ENCODE measurements at places on chromosomes 11 and 22.
A peak's percentile ranks its signal among the peaks of the same experiment; 100 is the strongest.

DNA sequence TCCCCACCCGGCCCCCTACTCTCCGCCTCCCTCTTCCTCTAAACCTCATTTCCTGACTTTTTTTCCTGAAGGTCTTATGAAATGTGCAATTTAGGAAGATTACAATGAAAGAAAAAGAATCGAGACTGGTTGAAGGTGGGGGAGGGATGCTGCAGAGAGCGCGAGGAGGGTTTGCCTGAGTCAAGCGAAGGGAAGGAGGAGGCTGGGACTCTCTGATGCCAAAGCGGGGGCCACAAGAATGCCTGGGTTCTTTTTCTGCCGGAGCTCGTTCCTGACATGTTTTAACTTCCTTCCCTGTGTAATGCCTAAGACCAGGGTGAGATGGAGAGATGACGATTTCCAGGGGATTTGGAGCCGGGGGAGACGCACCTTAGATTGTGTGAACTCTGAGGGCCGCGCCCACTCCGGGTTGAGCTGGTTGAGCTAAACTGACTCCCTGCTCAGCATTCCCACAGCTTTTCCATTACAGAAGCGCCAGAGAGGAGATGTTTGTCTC lies 270.5 kb upstream of the SORL1-AS1 start:
- no peak for DNase-seq

DNA sequence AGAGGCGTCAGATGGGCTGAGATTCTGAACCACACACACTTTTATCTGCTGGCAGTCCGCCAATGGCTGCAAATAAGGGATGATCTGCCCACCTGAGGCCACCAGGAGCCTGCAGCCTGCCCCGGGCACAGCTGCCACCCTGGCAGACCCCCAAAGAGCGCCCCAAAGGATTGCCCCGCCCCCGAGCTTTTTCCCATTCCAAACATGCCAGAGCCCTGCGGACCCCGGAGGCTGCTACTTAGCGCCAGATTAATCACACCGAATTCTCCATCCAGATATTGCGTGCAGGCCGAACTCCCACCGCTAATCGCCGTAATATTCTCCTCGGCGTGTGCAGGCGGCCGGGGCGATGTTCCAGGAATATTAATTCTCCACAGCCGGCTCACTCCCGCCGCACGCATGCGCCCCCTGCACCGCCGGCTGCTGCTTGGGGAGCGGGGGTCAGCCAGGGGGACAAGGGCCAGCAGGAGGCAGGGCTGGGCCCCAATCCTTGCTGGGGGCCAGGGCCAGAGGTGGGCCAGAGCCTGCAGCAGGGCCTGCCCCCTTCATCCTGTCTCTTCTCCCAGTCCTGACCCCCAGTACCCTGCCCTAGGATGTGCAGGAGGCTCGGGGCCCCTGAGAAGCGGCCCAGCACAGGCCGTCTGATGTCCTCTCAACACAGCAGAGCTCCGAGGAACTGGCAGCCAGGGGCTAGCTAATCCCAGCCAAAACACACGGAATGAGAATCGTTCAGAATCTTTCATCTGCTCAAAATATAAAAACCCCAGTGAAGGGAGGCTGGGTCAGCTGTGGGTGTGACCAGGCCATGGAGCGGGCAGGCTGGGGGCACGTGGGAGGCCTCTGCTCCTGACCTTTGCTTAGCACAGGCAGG lies 19.5 kb upstream of the TCF20 start:
- DNase-seq, result no peak

DNA sequence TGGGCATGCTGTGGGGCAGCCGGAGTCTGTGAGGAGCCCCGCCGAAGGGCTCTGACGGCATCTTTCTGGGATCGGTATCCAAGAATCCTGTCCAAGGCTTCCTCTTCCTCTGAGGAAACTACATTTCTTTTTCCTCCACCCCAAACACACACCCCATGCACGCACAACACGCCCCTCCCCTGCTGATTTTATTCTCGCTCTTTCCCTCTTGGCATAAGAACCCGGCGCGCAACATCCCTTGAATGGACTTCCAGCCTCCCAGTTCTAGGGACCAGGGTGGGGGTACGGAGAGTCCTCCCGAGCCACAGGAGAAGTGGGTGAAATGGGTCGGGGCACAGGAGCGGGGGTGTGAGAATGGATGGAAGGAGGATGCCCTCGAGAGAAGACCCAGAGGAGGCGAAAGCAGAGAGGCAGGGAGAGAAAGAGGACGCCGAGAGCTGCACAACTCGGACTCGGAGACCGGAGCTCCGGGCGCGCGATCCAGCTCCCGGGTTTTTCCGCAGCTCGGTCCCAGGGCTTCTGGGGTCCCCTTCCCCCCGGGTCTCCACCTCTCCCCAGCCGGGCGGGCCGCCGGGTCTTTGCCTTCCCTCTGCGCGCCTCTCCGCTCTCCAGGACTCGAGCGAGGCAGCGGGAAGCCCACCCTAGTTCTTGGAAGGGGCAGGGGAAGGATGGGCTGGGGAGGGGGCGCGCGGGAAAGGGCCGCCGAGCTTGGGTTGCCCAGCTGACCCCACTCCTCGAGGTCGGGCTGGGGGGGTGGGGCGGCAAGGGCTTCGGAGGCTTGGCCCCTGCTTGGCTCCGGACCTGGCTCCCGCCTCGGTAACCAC lies 1.5 kb upstream of the LARGE1 start:
- DNase-seq, result no peak

DNA sequence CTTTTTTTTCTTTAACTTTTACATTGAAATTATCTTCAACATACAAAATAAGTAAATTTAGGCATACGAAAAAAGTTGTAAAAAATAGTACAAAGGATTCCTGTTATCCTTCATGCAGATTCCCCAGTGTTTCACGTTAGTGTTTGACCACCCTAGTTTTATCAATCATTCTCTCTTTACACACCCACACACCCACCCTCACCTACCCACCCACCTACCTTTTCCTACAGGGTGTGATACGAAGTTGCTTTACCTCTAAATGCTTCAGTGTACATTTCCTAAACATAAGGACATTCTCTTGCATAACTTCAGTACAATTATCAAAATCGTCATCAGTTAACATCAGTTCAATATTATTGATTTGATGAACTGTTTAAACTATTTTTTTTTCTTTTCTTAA lies 37.0 kb downstream of the HIPK3 start:
- no peak for DNase-seq

DNA sequence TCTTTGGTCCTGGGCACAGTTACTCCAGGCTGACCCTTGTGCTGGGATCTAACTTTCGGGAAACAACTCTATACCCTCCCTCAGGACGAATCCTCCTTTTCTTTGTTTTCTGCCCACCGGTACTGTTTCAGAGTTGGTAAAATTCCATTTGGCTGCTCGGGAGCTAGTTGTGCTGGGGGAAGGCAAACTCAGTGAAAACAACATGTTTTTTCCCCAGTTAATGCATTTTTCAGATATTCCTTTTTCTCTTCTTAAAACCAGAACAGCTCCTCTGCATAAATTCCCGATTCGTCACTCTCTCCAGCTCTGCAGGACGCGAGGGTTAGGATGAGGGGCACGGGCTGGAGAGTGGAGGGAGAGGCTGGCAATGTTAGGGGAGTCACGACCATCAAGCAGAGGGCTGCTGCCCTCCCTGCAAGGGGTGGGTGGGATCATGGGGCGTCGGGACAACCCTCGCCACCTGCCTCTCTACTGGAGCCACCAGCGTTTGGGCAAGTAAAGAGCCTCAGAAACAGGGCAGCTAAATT lies 31.3 kb downstream of the LRRC10B start:
- DNase-seq, result no peak

GRCh38 chr22:22022947-22023534 lies 40.5 kb upstream of the TOP3B start:
- DNase-seq, result no peak

- DNase-seq, result peak; percentile 47
These were observed 1206.3 kb upstream of the CNTN5 start for GRCh38 chr11:97814325-97814959.

DNA sequence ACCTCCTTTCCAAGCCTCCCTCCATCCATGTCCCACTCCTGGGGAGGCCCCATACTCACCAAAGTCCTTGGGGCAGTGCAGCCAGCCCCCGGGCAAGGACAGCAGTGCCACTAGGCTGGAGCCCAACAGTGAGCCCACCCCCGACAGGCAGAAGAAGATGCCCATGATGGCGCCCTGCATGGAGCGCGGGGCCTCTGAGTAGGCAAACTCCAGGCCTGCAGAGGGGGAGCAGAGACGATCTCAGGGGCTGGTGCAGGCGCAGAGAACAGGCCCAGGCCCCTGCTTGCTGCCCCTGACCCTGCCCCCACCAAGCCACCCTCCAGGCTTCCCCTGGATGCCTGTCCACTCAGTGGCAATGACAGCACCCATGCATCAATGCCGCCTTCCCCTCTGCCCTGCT lies 13.6 kb downstream of the TMEM132A start:
- no peak for DNase-seq

DNA sequence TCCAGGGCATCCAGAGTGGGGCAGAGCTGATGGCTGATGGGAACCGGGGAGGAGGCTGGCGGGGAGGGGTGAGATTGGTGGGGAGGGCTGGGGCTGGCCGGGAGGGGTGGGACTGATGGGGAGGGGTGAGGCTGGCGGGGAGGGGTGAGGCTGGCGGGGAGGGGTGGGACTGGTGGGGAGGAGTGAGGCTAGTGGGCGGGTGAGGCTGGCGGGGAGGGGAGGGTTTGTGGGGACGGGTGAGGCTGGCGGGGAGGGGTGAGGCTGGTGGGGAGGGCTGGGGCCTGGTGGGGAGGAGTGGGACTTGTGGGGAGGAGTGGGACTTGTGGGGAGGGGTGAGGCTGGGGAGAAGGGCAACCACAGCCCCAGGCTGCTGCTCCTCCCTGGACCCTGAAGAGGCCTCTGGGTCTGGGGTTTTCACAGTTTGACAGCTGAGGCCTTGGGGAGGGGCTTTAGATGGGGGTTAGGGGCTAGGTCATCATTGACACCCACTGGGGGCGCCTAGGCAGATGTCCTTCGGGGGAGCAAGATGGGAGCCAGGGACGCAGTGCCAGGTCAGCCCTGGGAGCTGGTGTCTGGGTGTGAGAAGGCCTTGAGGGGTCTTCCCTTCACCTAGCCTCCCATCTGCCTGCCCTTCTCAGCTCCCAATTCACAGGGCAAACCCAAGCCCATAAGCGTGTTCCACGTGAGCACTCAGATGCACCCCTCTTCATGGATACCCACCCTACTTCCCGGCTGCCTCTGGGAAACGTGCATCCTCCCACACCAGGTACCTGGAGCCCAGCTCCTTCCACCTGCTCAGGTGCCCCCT lies 26.7 kb downstream of the PARVG start:
- no peak for DNase-seq

DNA sequence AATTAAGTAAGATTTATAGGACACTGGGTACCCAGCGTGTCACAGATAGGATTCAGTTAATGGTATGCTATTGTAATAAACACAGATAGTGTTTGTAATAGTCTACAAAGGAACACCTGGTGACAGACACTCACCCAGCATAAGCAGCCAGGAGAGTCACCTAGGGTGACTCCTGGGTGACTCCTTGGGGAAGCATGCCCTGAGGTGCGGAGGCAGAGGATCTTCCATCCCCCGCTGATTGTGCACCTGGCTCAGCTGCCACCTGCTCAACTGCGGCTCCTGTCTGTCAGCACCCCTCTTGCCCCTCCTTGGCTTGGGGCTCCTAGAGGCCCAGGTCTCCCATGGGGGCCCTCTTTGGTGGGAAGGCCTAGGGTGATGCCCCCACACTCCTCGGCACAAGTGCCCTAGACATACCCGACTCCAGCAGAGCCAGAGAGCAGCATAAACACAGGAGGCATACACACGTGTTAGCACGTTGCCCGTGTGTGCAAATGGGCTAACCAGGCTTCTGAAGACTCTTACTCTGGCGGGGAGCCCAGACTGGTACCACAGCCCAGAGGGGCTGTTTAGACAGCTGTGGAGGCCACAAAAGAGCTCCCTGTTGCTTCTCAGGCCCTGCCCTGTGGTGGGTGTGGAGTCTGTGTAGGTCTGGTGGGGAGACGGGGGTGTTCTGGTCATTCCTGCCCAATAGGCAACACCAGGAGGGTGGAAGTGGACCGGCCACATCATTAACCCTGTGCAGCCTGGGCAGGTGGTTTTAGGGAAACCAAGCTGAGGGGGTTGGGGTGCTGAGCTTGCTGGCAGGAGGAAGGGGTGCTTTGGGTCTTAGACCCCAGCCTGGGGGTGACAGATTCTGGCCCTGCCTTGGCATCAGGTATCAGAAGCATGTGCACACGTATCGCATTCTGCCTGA lies 3.0 kb downstream of the INPPL1 start:
- no peak for DNase-seq

- DNase-seq, result no peak
These were observed 17.1 kb upstream of the CSRP3 start for GRCh38 chr11:19218786-19219460.

DNA sequence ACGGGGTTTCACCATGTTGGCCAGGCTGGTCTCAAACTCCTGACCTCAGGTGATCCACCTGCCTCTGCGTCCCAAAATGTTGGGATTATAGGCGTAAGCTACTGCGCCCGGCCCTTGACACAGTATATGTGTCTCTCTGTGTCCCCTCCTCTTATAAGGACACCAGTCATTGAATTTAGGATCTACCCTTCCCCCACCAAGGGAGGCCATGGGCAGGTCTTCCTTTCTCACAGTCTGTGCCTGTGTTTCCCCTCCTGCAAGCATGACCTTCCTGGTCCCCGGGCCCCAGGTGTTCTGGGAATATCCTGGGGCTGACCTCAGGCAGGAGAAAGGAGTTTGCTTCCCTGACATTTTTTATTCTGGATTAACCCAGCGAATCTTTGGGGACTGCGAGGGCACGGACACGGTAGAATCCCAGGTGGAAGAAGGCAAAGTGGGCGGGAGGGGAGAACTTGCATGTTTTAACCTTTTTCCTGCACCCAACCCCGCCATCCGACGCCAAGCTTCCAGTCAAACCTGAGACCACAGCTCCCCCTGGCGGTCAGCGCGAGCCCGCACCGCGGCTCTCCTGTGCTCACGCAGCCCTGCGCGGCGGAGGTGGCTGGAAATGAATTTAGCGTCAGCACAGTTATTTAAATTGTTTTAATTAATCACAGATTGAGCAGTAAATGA lies 42.1 kb upstream of the ISX start:
- DNase-seq, result peak; percentile 50

DNA sequence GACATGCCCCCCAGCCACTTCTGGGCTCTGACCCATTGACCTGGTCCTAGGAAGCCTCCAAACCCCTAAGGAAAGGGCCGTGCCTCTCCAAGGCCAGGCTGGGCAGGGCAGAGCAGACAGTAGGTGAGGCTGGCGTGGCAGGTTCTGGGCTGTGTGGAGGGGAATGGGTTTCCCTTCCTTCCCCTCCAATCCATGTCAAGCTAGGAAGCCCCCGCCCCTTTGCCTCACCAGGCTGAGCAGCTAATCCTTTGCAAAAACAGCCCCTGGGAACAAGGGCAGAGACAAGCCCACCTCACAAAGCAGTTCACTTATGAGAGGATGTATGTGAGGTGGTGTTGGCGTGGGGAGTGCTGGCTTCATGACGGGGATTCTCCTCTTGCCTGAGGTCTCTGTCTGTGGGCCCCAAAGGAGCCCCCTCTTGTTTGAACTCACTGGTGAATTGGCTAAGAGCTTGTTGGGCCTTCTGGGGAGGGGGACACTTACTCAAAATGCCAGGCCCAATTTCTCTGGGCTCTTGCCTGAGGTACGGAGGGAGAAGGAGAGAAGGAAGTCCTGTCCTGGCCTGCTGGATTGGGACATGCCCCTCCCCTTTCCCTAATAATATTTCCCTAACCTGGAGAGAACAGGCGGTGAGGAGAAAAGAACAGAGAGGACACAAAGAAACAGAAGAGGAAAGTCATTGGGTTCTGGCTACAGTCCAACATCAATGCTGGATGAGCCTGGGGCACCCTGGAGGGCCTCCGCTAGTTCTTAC lies 1.6 kb upstream of the TRIM29 start:
- no peak for DNase-seq
